ENCODE measurements at places on chromosomes 6 and 20.

GRCh38 chr6:161000632-161001031 lies 9.1 kb downstream of the MAP3K4 start:
- DNase-seq: no peak

- no peak for DNase-seq
Measured at GRCh38 chr6:50998905-50999304, 180.2 kb downstream of the TFAP2B start.

- no peak for DNase-seq
Measured at GRCh38 chr20:6606651-6607050, 160.8 kb upstream of the BMP2 start.

- DNase-seq: no peak
Measured at GRCh38 chr6:151166180-151166579, 73.6 kb upstream of the AKAP12 start.

- no peak for DNase-seq
Measured at GRCh38 chr20:45176526-45177267, 2.0 kb downstream of the PI3 start.

GRCh38 chr6:167824591-167825331 lies 1.9 kb upstream of the AFDN start:
- peak; percentile 56 for DNase-seq

DNA sequence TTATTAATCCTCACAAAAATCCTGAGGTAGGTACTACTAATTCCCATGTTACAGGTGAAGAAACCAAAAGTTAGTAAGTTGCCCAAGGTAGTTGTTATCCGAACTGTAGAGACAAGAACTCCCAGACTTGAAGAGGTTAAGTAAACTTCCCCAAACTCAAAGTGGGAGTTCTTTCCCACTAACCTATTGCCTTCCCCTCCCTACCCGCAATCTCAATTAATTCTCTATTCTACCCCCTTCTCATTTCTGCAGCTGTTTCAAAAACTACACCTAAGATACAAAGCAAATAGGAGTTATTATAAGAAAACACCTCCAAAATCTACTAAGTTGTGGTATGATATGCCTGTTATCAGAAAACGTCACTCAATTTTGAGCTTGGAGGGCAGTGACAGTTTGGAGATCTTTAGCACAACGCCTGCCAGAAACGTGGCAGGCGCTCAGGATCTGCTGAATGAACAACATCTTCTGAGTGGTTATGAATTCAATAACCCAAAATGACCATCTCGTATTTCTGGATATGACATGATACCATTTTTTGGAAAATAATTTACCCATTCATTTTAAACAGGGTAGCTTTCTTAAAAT lies 7.1 kb downstream of the CSNK2A1 start:
- DNase-seq: no peak

DNA sequence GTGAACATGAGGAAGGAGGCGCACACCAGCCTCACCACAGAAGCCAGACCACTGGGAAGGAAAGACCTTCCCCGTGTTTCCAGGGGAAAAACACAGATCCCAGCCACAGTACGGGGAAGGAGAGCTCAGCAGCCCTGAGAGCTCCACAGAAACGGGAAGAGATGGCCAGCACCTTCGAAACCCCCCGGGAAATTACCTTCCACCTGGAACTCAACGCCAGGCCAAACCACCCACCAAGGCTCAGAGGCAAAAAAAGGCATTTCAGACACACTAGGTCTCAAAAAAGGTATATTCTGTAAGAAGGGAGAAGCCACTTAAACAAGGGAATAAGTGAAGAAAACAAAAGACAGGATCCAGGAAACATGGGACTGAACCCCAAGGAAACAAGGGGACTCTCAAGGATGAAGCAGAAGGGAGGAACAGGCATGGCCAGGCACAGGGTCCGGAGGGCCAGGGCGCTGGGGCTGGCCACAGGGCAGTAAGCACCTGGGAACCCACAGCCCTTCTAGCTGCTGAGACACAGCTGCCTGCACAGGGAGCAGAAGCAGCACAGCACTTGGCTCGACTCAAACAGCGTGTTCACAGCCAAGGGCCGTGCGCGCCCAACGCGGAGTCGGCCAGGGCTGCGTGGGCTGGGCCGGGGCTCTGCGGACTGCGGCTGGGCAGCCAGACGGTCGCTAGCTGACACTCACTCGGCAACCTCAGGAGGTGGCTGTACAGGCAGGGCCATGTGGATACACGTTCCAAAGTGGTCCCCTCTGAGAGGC lies 44.6 kb downstream of the TAF4 start:
- DNase-seq: no peak

All from AG04449 (cell line).